ENCODE measurements at places on chromosomes 2 and 18.

DNA sequence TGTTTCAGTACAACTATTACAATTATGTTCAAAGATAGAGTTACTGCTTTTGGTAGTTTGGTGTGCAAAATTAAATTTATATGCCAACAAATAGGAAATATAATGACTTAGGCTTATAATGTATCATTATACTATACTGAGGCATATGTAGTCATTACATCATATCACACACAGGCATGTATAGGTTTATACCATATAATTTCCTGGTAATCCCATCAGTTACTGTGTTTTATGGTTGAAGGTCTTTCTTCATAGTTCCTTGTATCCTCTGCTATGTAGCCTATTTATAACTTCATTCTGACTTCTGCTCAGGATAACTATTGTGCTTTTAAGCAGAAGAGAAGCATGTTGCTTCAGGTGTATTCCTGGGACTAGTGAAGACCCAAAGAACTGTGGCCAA, 110.5 kb downstream of the ZNF407 start:
- no peak for DNase-seq

DNA sequence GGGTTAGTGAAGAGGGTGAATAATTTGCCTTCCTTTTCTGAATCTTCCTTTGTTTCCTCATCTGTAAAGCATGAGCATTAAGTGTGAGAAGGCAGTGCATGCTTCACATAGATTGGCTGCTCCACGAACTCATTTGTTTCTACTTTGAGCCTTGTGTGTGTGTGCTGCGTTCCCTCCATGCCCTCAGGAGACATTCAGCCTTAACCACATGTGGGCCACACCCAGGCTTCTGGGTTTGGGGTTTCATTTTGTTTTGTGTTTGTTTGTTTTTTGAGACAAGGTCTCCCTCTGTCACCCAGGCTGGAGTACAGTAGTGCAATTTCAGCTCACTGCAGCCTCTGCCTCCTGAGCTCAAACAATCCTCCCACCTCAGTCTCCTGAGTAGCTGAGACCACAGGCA, 843.3 kb downstream of the GALR1 start:
- DNase-seq, result no peak

GRCh38 chr2:219448099-219448775, 13.6 kb downstream of the SPEG start:
- peak; percentile 69 for DNase-seq

- DNase-seq, result no peak
These were observed 70.5 kb downstream of the ZFP36L2 start for GRCh38 chr2:43155851-43156411.

- no peak for DNase-seq
These were observed 337.5 kb downstream of the GULP1 start for GRCh38 chr2:188628989-188629752.

DNA sequence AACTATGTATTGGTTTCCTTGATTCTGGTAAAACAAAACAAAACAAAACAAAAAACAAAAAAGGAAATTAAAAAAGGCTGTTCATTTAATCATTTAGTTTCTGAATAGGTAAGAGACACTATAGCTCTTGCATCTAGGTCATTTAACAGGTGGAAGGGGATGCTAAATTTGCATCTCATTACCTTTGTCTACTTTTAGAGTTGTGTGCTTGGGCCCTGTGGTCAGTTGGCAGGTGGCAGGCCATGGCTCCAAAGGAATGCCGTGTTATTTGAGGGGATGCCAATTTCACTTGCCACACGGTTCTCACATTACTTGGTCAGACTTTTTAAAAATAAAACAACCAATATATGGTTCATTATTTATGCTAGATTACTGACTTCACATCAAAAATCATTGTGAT, 9.2 kb downstream of the GALNT13 start:
- DNase-seq, result no peak

- DNase-seq, result no peak
These were observed 45.3 kb downstream of the POLE4 start for GRCh38 chr2:75003773-75004172.

- no peak for DNase-seq
These were observed 78.3 kb downstream of the POLR1A start for GRCh38 chr2:86027196-86027921.

GRCh38 chr18:79798346-79798998, 734 bp downstream of the KCNG2 start:
- peak; percentile 41 for DNase-seq

- no peak for DNase-seq
These were observed 1257.2 kb upstream of the CHAC2 start for GRCh38 chr2:52510432-52510831.

DNA sequence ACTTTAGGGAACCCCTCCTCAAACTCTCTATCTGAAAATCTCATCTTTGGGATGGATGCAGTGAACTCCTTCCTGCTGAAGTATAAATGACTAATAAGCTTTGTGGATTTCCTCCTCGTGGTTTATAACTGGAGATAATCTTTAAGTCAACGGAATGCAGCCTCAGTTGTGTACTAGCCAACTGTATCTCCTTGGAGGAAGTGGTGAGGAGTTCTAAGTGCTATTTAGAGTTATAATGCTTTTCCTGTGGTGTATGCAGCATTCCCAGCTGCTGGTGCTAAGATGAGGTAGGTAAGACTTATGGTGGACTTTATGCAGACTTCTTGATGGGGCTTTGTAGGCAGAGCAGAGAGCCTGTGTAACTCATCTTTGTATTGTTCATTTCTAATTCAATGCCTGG, 90.9 kb downstream of the LYPD6B start:
- DNase-seq, result no peak

- DNase-seq, result no peak
These were observed 160.8 kb downstream of the FTCDNL1 start for GRCh38 chr2:199690225-199690624.

DNA sequence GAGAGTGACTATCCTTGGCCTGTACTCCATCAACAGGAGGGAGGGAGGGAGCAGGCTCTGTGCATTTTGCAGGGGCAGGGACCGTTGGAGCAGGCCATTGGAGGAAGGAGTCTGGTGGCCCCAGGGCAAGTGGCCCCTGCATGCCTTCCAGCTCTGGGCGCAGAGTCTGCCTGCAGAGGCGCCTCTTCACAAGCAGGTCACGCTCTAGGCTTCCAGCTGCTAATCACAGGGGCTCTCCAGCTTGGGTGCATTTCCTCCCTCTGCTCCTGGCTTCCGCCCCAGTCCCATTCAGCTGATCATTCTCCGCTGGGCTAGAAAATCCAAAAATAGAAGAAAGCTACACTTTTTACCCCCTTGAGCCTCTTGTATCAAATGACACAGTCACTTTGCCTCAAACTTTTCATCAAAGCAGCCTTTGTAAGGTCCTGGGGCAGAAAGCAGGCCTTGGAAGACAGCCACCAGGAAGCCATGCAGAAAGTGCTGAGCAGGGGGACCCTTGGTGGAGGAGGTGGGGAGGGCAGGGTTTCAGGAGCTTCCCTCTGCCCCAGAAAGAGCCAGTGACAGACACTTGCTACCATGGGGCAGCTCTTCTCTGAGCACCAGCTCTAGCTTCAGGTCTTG, 11.3 kb downstream of the TMEM247 start:
- no peak for DNase-seq

DNA sequence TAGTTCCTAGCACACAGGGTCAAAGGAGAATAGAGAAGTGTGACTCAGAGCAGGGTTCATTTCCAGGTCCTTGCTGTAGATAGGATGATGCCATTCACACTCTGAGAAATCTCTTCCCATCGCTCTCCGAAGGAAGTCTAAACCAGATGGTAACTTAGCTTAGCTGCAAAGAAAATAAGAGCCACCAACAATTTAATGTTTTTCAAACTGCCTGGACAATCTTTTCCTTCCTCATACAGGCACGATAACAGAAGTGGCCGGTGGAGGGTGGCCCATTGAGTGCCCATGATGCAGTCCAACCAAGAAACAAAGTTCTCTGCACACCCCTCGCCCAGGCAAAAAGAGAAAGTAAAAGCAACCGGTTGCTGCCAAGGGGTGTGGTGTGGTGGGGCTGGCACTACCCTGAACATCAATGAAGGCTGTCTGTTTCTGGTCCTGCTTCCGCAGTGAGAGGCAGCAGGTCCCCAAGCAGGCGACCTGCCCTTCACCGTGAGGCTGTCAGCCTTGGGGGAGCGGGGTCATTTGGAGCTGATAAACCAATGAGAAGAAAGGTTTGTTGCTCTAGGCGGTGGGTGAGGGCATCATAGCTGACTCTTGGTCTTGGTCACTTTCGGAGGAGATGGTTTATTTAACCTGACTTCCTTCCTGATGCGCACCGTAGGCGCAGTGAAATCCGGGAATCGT, 105.6 kb upstream of the CD302 start:
- no peak for DNase-seq

DNA sequence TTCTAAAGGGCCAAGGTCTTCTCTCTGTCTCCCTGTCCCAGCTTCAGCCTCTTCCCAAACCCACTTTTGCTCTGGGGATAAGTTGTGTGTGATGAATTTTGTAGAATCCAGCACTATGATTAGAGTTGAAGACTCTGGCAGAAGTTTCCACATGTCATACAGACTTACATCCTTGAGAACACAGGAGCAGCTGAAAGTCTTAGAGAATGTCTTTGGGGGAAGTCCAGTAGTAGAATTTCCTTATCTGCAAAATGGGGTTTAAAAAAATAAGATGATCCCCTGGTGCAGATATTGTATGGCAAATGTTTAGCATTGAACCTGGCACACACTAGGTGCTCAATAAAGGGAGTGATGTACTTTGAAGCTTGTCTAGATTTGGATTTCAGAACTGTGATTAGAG, 65.2 kb downstream of the TMEM247 start:
- no peak for DNase-seq

DNA sequence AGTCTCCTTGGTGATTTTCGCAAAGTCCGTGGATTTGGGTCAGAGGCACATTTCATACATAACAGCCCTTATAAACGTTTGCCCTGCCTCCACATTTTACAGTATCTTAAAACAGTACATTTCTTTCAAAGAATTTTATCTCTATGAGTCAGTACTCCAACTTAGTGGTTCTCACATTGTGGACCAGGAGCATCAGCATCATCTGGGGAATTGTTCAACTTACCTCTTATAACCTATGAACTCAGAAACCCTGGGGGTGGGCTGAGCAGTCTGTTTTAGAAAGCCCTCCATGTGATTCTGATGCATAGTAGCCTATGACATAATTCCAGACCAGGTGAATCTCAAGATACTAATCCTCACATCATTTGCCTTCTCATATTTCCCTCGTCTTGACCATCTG, 12.4 kb downstream of the SUPT7L start:
- no peak for DNase-seq

- no peak for DNase-seq
These were observed 9.1 kb upstream of the MALT1 start for GRCh38 chr18:58662118-58662517.

DNA sequence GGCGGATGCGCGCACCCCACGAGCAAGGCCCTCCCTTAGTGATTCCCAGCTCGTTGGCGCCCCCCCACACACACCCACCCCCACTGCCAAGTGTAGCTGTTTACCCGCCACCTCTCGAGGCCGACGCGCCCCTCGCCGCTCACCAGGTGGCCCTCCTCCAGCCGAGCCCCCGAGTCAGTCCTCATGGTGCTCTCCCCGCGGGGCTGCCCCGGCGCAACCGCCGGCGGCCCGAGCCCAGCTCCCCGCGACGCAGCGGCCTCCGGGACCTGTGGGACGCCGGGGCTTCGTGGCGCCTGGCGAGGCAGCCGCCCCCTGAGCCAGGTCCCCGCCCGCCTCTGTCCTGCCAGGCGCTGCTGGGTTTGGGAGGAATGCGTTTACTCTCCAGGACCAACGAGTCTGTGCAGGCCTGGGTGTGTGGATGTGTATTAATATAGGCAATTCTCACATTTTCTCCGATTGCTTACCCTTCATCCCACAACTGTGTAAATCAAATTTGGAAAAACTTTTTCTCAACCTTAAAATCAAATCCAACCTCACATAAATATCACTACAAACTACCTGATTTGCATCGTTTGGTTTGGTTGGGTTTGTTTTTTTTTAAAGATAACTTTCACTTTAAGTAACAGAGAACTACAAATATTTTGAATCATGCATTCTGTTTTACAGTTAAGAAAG, at the start of gene TMEM237:
TMEM237 (minus strand) TSS at position 288 of the 675 bp plus-strand sequence; CDS start at position 185, 103 bp downstream.
- peak; percentile 40 for DNase-seq

DNA sequence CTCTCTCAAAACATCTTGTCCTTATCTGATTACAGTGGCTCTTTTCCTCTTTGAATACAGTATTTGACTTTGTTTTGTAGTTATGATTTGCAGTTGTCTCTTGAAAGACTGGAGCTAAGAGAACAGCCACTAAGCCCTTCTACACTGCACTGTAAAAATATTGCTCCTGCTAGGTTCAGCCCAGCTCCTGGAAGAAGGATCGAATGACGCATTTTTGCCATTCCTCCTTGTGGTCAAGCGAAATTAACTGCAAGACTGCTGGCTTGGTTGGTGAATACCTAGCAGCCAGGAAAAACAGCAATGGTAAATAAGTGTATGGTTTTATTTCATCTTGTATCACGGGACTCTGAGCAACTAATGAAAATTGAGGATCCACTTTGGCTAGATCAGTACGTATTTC, 407.8 kb upstream of the CDH2 start:
- DNase-seq, result peak; percentile 17
